ENCODE measurements at places on chromosomes 3 and 15.

DNA sequence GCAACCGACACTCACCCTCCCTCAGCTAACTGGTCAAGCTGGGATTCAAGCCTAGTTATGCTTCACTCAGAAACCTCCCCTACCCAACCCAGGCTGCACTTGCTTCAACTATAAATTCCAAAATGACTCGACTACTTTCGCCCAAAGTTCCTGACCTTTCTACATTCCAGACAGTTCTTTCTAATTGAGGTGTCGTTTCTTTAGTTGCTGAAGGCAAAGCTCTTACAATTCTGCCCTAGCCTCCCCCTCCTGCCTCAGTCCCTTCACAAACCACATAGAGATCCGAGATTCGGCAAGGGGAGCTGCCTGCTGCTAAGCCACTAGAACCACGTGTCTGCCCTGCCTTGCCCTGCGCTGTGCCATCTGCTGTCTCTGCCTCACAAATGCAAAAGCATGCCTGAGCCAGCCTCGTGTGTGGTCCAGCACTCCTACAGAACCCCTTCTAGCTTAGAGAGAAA lies 74.7 kb upstream of the SH3GL3 start:
- peak; percentile 41 for DNase-seq

- no peak for DNase-seq
These were observed 10.1 kb downstream of the CCNB2 start for GRCh38 chr15:59115047-59115446.

DNA sequence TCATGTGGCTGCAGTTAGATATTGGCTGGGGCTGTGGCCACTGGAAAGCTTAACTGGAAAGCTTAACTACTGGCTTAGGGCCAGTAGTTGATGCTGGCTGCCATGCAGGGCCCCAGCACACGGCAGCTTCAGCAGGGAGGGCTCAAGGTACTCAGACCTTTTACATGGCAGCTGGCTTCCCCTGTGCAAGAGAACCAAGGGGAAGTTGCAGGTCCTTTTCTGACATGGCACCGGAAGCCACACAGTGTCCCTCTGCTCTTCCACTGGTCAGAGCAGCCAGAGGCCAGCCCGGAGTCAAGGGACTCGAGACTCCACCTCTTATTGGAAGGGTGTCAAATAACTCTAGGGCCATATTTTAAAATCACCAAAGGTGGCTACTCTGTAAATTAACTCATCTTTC lies 24.5 kb downstream of the CCR9 start:
- no peak for DNase-seq

DNA sequence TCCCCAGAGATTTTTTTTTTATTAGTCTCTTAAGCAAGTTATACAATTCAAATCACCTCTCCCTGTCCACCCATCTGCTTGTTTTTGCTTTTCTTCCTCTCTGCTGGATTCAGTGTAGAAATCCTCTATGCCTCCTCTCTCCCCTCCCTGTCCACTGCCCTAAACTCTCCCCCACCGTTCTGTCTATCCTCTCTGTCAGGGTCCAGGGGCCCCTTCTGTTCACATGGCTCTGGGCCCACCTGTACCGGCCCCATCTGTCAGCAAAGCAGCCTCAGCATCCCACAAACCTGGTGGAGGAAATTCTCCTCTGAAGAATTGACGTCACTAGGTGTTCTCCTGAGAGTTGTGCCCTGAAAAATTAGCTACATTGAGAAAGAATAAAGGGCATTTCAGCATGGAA lies 137.6 kb upstream of the CMC1 start:
- no peak for DNase-seq

DNA sequence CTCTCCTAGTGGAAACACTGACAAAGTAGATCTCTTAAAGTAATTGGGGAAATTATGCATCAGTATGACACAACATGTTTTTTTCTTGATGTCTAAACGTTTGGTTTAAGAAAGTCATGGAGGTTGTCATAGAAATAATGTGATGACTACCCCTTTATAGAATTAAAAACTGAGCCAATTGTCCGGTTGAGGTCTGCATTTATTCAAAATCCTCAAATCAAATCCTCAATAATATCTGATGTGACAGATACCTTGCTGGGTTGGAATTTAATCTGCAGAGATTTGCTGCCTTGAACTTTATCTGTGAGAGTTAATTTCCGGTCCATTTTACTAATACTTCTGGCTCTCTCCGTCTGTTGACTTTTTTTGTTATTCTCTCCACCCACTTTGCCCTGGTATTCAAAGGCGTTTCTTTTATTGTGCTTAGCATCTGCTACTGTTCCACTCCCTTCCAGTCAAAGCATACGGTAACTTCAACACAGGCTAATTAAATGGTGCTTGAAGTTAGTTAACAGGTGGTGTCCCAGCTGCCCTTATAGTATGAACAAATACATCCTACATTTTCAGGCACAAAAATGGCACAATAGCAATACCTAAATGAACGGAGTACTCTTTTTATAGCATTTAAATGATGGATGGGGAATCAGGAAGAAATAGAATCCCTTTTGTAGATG lies 628.3 kb downstream of the ROBO1 start:
- DNase-seq, result peak; percentile 34

DNA sequence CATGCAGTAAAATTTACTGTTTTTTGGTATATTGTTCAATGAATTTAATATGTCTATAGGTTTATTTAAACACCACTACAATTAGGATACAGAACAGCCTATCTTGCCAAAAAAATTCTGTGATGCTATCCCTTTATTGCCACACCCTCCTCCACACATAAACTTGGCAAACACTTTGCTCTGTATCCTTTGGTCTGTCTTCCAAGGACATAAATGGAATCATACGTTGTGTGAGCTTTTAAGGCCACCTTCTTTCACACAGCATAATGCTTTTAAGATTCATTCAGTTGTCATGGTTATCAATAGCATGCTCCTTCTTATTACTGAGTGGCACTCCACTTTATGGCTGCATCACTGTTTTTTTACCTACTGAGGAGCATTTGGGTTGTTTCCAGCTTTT lies 71.5 kb downstream of the CERS3 start:
- DNase-seq, result no peak

GRCh38 chr15:92811148-92811913 lies 88.8 kb upstream of the CHD2 start:
- DNase-seq, result no peak

GRCh38 chr3:28645149-28645548 lies 296.5 kb upstream of the AZI2 start:
- DNase-seq, result no peak

GRCh38 chr3:33389908-33390307 lies 50.3 kb downstream of the UBP1 start:
- no peak for DNase-seq

DNA sequence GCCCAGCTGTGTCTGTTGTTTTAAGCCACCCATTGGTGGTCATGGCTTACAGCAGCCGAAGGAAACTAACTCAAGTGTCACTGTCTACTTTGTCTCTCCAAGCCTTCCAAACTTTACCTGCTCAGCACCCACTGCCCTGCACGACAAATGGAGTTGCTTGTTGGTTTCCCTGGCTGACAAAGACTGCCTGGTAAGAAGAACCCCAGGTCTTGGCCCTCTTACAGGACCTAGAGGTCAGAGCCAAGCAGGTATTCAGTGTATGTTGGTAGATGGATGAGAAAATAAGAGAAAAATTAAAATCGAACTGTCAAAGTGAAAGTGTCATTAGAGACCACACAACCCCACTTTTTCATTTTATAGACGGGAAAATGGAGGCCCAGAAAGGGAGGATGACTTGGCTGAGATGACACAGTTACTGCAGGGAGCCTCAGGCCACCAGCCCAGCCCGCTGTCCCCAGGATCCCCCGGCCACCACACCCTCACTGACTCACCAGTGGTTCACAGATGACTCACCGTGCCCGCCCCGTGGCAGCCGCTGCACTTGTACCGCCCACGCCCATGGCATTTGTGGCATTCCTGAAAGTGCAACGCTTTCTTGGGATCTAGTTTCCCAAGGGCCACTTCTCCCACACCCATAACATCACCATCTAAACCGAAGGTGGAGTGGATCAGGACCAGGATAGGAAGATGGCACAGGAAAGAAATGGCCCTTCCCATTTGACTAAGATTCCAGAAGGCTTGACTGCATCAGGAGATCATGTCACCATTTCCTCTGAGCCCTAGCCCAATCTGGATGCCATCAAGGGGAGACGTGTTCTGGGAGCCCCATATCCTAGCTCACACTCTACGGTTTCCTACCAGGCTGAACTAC lies 15.2 kb downstream of the SSUH2 start:
- peak; percentile 96 for DNase-seq

- no peak for DNase-seq
These were observed 79.6 kb downstream of the DIPK2A start for GRCh38 chr3:144051211-144051610.
